ENCODE measurements at places on chromosomes 6 and 20.

GRCh38 chr6:166598441-166599138, 12.1 kb upstream of the RAMACL start:
- no peak for DNase-seq

GRCh38 chr6:88562353-88563276, 396.5 kb upstream of the CNR1 start:
- no peak for DNase-seq

DNA sequence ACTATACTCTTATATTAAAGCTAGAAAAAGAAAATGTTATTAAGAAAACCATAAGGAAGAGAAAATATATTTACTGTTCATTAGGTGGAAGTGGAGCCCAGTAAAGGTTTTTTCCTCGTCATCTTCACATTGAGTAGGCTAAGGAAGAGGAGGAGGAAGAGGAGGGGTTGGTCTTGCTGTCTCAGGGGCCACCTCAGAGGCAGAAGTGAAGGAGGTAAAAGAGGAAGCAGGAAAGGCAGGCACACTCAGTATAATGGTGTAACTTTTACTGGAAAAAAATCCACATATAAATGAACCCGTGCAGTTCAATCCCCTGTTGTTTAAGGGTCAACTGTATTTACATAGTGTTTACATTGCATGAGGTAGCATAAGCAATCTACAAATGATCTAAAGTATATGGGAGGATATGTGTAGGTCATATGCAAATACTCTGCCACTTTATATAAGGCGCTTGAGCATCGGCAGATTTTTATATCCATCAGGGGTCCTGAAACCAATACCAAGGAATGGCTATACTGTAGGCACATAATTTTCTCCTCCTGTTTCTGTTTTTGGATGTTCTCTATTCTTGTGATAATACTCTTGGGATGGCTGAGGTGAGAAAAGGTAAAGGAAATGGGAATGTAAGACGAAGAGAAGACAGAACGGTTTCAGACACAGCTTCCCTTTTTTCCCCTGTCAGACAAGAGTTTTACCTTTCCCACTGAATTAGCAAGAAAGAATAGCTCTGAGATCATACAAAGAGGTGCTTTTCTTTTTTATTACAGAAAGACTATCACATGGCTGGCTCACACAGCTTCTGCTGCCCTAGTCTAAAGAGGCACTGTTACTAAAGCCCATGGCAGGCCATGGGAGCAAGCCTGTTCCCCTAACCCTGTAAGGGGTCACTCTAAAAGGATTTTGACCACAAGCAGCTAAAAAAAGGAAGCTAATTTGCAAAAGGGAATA, 59.9 kb downstream of the NUDT3 start:
- no peak for DNase-seq

DNA sequence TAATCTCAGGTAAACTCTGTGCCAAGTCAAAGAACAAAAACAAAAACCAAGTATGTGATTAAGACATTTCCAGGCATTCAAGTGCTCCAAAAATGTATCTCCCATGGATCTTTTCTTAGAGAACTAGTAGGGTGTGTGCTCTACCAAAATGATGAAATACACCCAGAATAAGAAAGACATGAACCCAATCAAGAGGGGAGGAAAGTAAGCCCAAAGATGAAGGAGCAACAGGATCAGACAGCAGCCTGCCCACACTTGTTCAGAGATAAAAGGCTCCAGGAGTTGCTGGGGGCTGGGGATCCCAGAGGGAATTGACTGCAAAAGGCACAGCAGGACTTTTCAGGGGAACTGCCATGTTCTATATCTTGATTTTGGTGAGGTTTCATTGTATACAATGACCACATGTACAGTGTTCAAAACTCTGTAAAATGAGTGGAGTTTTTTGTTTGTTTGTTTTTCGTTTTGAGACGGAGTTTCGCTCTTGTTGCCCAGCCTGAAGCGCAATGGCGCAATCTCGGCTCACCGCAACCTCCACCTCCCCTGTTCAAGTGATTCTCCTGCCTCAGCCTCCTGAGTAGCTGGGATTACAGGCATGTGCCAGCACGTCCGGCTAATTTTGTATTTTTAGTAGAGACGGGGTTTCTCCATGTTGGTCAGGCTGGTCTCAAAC, 24.4 kb downstream of the GCM1 start:
- no peak for DNase-seq

GRCh38 chr20:17916433-17916891, 52.1 kb downstream of the SNX5 start:
- no peak for DNase-seq

- no peak for DNase-seq
Observed at GRCh38 chr6:146636481-146636880, 37.7 kb downstream of the ADGB start.

- no peak for DNase-seq
Observed at GRCh38 chr20:59350330-59351156, 50.1 kb downstream of the EDN3 start.

- DNase-seq, result no peak
Observed at GRCh38 chr6:156866220-156867015, 89.2 kb downstream of the ARID1B start.

GRCh38 chr6:159654483-159655098, 38.5 kb downstream of the SOD2 start:
- no peak for DNase-seq

GRCh38 chr20:2340136-2340535, 40.6 kb upstream of the TGM6 start:
- DNase-seq, result no peak

DNA sequence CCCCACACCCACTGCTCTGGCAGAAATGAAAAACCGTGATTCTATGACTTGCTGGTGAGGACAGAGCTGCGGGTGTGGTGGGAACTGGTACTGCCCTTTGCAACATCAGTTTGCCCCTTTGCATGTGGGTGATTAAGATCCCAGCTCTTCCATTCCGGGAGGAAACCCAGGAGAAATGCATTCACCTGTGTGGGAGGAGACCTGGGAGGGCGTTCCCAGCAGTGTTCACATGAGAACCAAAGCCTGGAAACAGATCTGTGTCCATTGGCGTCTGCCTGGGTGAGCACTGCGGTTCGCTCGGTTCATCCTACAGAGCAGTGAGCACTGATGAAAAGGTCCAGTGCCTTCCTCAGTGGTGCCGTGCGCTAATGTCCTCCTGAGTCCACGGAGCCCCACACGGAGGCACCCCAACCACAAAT, 89.7 kb downstream of the SMOC2 start:
- DNase-seq, result no peak

DNA sequence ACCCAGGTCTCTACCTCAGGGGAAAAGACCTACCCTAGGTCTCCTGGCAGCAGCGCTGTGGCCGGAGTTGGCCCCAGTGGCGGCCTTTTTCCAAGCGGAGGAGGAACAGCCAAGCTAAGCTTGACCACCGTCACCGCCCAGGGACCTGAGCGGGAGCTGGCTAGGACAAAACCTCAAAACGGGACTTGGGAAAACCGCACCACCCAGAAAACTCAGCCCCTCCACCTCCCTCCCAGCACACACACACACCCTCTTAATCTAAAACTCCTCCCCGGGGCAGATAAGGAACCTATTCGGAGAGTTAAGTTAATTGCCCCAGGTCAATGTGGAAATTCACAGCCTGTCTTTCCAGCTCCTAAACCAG, 2.7 kb upstream of the TRERF1 start:
- no peak for DNase-seq

DNA sequence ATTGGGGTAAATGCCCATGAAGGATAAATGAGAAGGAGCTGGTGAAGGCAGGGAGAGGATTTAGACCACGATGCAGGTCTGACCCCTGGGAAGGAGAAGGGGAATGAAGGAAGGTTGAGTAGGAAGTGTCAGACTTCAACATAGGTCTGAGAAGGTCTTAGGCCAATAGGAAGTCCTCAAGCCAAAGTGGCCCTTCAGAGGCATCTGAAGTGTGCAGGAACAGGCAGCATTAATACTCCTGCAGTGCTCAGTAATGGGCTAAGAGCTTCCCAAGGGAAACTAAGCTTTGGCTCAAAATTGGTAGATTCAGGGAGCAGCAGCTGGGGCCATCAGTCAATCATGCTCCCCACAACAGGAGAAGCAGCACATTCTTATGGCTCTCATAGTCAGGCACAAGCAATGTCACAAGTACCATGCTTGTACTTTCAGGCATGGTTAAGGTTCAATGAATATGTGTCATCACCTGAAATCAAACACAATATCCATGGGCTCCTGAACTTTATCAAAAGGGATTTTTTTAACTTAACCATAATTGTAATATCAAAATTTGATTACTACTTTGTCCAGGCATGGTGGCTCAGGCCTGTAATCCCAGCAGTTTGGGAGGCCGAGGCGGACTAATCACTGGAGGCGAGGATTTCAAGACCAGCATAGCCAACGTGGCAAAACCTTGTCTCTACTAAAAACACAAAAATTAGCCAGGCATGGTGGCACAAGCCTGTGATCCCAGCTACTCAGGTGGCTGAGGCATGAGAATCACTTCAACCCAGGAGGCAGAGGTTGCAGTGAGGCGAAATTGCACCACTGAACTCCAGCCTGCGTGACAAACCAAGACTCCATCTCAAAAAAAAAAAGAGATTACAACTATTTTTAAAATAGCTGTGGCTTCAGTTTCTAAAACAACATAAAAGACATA, 9.9 kb downstream of the RALGAPA2 start:
- DNase-seq, result no peak

DNA sequence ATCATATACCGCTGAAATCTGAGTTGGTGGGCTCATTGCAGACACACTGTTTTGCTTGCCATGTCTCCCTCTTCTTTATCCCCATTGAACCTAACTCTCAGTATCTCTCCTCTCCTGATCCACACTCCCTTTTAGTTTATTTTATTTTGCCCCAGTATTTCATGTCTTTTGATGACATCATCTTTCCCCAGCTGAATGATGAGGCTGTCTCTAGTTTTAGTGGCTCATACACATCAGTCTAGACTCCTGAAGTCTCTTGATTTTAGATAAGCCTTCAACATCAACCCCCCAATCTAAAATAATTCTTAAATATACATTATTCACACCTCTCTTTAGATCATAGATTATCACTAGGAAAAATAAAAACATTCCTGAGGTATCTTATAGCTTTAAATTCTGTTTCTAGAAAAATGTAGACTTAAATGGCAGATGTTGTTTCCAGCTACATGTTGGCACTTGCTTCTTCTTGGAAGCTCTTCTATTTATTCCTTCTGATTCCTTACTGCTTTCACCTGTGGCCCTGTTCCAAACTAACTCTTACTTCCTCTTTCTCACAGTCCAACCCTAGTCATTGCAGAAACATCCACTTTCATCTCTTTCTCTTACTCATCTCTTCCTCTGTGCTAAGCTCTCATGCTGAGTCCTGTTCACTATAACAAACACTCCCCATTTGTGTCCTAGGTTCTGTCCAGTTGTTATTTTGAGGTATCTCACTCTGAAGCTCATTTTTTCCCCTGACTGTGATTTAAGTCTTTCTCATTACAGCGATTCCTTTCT, 191.9 kb upstream of the SLC35B3 start:
- no peak for DNase-seq

- DNase-seq, result no peak
Observed at GRCh38 chr6:15346315-15346714, 100.4 kb downstream of the JARID2 start.

DNA sequence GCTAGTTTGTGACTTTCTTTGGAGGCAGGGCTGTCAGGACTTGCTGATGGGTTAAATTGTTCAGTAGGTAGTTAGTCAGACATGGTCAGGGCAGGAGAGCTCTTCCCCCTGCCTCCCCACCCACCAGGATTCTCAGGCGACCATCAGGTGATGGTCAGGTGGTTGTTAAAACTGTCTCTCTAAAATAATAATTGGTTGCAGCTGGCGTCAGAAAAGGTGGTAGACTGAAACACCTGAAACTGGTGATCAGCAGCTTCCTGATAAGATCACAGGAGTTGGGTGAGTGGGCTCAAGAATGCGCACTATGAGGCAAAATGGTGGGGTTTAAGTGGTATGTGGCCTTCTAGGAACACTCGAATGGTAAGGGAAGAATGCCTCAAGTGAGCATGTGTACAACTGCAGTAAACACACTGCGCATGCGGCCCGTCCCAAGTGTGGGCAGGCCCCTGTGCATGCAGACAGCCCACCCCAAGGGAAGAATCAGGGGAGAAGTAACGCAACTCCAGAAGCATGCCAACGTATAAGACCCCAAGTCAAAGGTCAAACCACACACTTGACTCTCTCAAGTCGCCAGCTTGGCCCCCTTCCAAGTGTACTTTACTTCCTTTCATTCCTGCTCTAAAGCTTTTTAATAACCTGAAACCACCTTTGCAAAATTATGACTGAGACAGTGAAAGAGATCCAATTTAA, 7.9 kb upstream of the BLCAP start:
- DNase-seq, result no peak

GRCh38 chr6:34928220-34928619, 39.2 kb downstream of the ANKS1A start:
- no peak for DNase-seq

- no peak for DNase-seq
Observed at GRCh38 chr6:52672412-52673025, 1.6 kb downstream of the TMEM14A start.

DNA sequence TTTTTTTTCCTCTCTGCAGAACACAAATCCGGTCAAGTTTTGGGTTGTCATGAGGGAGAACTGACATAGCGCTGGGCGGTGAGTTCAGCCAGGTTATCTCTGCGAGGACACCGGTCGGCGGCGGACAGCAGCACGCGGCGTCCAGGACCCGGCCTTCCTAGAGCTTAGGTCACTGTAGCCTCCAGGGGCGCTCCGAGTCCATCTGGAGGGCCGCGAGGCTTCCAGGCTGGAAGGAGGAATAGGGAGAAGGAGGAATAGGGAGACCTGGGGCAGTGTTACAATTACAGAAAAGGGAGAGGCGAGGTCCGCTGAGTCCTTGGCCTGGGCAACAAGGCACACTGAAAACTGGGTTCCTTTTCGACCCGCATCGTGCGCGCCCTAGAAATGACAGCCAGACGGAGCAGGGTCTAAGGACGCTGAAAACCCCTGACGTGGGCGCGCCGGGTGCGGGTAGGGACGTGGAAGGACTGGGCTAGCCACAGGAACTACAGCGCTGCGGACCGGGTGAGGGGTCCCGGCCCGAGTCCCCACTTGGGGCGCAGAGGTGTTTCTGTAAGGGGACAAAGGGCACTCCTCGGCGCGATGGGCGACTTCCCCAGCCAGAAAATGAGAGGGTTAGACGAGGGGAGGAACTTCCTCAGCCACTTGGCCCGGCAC, 536 bp upstream of the FNDC1 start:
- no peak for DNase-seq

GRCh38 chr6:102488729-102489128, 1095.2 kb downstream of the GRIK2 start:
- no peak for DNase-seq

Data from activated naive CD4-positive, alpha-beta T cell (primary cell).